Hepatocyte (in vitro differentiated cells): ENCODE measurements at places on chromosomes 6 and 20. TPM values are rescaled to one million over a fixed set of nuclear protein-coding genes. Genes with fewer than 3 reads are reported as not detected.

DNA sequence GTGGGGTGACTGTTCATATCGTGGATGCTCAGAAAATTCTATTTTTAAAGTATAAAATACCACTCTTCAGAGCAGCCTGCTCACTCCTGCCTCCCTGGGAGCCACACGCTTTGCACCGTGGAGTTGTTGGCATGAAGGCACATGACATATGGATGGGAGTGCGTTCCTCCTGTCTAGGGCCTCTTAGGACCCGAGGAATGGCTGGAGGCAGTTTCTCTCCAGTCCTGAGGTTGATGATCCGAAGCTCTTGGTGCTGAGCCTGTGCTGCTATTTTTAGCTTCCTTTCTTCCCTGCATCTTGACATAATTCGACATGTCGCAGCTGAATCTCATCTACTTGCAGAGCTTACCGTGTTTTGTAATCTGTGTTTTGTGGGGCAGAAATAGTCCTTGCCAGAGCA, 73.9 kb downstream of the PHACTR3 start:
- no peak for DNase-seq

DNA sequence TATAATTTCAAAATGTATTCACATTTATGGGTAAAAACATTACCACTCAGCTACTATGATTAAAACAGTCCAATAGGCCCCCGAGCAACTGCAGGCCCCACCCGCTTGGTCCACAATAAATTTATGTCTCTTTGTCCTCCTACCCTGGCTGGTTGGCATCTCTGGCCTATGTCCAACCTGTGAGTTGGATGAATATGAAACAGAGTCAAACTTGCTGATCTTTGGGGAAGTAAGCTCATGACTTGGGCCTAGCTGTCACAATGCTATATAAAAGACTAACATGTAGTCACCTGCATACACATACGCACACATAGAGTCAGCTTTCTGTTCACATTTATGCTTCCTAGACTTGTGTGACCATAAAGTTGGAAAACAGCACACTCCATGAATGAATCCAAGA, 20.5 kb downstream of the MAP7 start:
- DNase-seq = no peak

- no peak for DNase-seq
These were observed 133.2 kb downstream of the SLC16A10 start for GRCh38 chr6:111220383-111221031.

Gene RGS19
- total RNA-seq = 8.1 and 8.8 TPM in 2 replicates

Gene PEDS1
- 24.5 and 29.5 TPM in 2 replicates for total RNA-seq
